ENCODE measurements at places on chromosomes 13 and 19. TPM values are rescaled to one million over a fixed set of nuclear protein-coding genes. Genes with fewer than 3 reads are reported as not detected.
A peak's percentile ranks its signal among the peaks of the same experiment; 100 is the strongest.

DNA sequence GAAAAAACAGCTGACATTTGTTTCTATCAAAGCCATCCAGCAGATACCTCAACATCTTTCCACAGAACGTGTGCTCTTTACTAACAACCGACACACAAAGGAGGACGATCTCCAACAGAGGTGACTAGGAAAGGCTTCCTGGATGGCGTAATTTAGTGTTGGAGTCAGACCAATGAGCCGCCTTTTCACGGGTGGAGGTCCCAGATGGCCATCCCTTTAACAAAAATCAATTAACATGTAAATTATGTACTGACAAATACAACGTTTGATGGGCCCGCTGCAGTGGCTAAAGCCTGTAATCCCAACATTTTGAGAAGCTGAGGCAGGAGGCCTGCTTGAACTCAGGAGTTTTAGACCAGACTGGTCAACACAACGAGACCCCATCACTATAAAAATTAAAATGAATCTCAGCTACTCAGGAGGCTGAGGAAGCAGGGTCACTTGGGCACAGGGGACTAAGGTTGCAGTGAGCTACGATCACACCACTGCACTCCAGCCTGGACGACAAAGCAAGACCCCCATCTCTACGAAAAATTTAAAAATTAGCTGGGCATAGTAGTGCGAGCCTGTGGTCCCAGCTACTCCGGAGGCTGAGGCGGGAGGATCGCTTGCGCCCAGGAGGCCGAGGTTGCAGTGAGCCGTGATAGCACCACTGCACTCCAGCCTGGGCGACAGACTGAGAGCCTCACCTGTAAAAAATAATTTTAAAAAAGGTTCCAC lies 1.2 kb upstream of the DPY19L3 start:
- DNase-seq = no peak

DNA sequence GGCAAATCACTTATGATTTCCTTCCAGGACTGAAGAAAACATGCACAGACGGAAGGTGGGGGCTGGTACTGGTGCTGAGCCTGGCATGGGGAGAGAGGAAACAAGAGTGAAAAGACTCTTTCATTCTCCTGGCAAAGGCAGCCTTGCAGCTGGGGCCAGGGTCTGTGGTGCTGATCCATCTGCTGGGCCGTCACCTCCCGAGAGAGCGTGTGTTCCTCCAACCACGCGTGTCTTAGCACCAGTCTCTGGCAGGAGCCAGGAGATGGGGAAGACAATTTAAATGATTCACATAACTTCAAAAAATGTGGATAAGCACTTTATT lies 23.9 kb upstream of the SPART start:
- DNase-seq = no peak

DNA sequence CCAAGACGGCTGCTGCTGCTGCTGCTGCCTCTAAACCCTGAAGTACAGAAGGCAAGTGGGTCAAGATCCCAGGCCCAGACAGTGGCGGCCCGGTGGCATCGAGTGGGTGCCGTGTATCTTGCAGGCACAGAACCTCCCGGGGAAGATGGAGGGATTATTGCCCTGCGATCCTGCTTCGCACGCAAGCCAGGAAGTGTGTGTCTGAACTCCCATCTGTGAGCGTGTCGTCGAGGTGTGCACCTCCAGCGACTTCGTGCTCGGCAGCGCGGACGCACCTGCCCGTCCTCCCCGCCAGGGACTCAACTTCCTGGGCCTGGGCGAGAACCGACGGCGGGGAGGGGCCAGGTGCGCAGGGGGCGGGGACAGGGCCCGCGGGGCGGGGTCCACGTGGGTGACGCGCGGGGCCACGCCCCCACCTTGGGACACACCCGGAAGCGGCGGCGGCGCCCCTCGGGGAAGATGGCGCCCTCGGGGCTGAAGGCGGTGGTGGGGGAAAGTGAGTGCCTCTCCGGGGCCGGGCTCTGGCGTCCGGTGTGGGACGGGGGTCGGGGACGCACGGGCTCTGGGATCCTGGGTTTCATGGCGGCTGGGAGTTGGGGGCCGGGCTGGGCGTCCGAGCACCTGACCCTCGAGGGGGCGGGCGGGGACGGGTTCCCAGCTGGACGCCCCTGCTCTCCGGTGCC lies at the start of gene STXBP2:
STXBP2 (plus strand) TSS at position 420 of the 683 bp plus-strand sequence; CDS start at position 460, 40 bp downstream.
- DNase-seq = peak; percentile 63

DNA sequence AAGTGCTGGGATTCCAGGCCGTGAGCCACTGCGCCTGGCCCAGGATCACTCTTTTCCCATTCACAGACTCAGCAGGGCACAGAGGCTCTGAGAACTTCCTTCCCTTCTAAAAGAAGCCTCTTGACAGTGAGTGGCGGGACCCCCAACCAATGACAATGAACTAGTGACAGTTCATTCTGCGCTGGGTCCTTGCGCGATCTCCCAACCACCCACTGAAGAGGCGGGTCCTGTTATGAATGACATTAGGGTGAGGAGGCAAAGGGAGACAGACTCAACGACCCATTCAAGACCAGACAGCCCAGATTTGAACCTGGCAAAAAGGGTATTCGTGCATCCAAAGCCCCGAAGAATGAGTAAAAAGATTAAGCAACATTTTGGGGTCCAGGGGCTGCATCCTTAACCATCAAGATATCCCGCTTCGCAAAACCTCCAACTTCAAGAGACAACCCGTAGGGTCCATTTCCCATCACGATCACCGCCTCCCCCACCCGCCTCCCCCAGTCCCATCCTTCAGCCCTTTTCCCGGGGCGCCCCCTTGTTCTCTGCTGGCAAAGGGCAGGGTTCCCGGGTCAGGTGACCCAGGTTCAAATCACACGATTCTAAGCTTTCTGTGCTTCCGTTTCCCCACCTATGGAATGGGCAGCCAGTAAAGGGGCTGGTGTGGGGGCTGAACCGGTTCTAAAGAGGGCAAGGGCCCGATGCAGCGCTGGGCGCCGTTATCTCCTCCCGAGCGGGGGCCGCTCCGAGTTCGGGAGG lies 719 bp downstream of the SUGP2 start:
- DNase-seq = peak; percentile 93

DNA sequence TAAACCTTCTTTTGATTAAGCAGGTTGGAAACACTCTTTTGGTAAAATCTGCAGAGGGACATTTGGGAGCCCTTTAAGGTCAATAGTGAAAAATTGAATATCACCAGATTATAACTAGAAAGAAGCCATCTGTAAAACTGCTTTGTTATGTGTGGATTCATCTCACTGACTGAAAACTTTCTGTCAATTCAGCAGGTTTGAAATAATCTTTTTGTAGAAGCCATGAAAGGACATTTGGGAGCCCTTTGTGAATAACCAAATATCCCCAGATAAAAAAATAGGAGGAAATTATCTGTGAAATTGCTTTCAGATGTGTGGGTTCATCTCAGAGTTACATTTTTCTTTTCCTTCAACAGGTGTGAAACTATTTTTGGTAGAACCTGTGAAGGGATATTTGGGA lies 1690.7 kb downstream of the UQCRFS1 start:
- no peak for DNase-seq

- no peak for DNase-seq
Measured at GRCh38 chr13:45933203-45933908, 81.8 kb upstream of the SIAH3 start.

- no peak for DNase-seq
Measured at GRCh38 chr19:47619763-47620162, 10.8 kb downstream of the BICRA start.

Gene PVR
- polyA plus RNA-seq = 42.9 TPM

Gene PRR36
- polyA plus RNA-seq = 9.6 TPM

Gene SYDE1
- polyA plus RNA-seq = 15.9 TPM

Gene ZNF578
- 5.6 TPM for polyA plus RNA-seq

Gene ZNF682
- 20.8 TPM for polyA plus RNA-seq

Gene ZNF763
- 10.8 TPM for polyA plus RNA-seq

Measured in renal pelvis (tissue), 12 donors.